ENCODE measurements at places on chromosomes 6 and 20.

DNA sequence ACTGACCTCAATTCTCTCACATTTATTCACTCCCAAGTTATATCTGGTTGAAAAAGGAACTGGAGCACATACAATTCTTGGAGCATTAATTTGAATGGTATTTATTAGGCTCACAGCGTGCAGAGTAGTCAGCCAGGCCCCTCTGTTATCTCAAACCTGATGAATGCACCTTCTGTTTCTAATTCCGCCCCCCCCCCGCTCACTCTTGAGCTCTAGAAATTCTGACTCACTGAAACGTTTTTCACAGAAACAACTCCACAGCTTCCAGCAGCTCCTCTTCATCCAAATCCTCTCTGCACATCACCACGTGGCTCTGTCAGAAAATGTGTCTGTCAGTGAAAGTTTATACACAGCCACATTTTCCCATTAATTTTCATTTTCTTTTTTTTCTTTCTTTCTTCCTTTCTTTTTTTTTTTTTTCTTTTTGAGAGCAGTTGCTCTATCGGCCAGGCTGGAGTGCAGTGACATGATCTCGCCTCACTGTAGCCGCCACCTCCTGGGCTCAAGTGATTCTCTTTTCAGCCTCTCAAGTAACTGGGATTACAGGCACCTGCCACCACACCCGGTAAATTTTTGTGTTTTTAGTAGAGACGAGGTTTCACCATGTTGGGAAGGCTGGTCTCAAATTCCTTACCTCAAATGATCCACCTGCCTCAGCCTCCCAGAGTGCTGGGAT lies 109.4 kb downstream of the TBXT start:
- DNase-seq: no peak

DNA sequence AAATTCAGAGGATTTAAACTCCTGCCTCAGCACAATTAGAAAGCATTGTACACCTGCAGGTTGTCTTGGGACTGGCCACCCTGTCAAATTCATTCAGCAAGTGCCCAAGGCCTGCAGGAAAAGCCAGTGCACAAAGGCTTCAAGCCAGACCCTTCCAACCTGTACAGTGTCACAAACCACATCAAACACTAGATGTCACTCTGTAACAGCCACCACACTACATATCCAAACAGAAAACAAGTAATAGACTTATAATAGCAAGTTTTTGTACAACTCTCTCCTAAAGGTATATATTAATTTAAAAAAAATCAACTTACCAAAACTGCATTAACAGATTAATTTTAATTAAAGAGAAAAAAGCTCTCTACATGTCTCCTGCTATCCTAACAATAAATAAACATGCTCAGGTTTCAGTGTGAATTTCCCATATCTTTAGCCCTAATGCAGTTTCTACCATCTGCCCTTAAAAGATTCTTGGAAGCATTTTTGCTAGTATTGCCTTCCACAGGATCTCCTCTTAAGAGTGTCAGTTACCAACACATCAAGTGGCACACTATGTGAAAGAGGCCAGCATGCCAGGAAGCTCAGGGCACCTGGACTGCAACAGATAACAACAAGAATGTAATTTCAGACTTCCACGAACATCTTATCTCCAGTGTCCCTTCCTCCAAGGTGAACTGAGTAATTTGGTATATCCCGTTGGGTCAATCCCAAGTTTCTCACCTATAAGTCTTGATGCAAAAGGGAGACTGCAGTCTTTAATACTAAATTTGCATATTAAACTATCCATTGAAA lies 47.5 kb downstream of the RALGAPA2 start:
- no peak for DNase-seq

GRCh38 chr20:48411919-48412522 lies 415.8 kb downstream of the PREX1 start:
- no peak for DNase-seq

DNA sequence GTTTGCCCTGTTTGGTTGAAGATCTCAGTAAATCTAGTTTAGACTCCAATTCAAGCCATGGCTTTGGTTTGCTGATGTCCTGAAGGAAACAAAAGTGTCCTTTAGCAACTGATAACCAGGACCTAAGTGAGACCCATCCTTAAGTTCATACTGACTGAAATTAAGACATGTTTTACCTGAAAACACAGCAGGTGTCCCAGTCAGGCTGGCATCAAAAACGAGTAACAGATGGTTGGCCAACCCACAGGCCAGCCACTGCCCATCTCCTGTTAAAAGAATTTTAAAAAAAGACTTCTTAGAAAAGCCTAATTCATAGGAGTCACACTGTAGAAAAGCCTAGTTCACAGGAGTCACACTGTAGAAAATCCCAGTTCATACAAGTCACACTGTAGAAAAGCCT lies 58.3 kb downstream of the WDR27 start:
- no peak for DNase-seq

DNA sequence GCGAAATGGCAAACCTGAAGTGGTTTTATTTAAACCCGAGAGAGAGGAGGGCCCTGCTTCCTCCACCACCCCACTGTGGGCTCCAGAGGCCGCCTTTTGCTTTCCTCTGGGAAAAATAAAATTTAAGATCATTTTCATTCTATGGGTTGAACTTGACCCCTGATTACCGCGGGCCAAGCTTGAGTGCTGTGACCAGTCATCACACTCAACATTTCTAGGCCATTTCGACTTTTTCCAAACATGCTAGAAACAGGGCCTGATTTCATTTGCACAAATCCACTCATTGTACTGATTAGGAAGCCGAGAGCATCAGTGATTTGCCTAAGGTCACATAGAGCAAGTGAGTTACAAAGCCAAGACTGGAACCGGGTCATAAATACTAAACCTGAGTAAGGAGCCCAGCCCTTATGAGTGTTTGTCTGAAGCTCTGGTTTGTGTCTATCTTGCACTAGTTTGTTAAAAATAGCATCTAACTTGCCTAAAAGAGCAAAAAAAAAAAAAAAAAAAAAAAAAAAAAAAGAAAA lies 179.7 kb downstream of the DLL1 start:
- DNase-seq: no peak

GRCh38 chr6:52304983-52305390 lies 20.4 kb upstream of the MCM3 start:
- no peak for DNase-seq

DNA sequence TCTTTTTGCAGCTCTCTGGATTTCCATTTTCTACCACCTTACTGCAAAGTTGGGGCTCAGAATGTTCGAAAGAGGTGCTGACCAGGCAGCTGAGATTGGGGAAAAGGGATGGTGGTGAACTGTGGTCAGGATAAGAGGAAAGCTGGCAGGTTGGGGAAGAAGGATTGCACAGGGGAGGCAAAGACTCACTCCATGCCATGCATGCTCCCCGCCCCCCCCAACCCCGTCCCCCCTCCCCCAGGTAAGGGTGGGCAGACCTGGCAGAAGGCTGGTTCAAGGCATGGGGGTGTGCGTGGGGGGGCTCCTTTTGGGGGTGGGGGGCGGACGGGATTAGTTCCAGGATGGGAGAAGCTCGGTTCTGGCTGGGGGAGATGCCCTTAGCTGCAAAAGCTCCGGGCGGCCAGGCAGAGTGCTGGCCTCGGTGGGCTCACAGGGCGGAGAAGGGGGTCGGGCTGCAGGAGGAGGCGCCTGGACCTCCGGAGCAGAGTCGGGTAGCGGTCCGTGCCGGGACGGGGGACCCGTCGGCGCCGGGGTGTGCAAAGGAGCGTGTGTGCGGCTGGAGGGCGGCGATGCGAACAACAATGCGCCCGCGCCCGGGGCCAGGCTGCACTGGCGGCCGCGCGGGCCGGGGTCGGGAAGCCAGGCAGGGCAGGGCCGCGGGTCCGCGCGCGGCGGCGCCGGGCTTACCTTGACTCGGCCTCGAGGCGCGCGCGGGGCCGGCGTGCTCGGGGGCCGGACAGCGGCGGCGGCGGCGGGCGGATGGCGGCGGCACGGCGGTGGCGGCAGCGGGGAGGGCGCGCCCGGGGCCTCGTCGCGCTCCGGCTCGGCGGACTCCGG lies 880 bp downstream of the ADNP start:
- no peak for DNase-seq

DNA sequence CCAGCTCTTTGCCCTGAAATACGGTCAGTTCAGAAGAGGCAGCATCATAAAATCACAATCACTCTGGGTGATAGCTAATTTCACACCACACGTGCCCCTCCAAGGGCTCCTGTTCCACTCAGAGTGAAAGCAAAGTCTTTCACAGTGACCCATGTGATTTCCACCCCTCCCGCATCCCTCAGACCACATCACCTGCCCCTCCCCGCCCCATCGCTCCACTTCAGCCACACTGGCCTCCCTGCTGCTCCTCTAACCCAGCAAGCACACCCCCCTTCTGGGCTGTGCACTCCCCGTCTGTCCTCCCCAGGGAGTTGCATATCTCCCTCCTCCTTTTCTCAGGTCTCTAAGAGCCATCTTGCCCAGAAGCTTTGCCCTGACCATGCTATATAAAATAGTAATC lies 74.5 kb downstream of the PSMG4 start:
- no peak for DNase-seq

DNA sequence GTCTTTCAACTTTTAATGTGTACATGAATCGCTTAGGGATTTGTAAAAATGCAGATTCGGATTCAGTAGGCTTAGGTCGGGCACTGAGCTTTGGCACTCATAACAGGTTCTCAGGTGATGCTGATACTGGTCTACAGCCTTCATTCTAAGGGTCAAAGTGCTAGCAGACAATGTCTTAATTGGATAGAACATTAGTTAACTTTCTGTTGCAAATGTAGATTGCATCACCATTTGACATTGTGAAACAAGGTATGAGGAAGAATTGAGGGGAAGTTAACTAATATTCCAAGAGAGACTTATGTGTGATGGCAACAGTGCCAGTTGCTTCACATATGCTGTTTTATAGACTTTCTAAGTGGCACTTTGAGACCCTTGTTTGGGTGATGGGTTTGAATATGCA lies 86.9 kb downstream of the MLIP start:
- no peak for DNase-seq

- DNase-seq: no peak
Measured at GRCh38 chr6:34460796-34461507, 4.9 kb upstream of the PACSIN1 start.

Measured in cortex of kidney (tissue), 1 donor.